ENCODE measurements at places on chromosomes 3 and 15. TPM values are rescaled to one million over a fixed set of nuclear protein-coding genes. Genes with fewer than 3 reads are reported as not detected.

GRCh38 chr3:130711565-130712324 is 34.9 kb downstream of the PIK3R4 start:
- DNase-seq, result no peak
- no peaks in the 10 kb centered on the region for H3K27me3 ChIP-seq
- no peaks in the 10 kb centered on the region for H3K4me1 ChIP-seq
- H3K4me3 ChIP-seq, result no peak overlapping the region
- H3K27ac ChIP-seq, result no peak overlapping the region

Gene NPAP1
- total RNA-seq, result not detected

DNA sequence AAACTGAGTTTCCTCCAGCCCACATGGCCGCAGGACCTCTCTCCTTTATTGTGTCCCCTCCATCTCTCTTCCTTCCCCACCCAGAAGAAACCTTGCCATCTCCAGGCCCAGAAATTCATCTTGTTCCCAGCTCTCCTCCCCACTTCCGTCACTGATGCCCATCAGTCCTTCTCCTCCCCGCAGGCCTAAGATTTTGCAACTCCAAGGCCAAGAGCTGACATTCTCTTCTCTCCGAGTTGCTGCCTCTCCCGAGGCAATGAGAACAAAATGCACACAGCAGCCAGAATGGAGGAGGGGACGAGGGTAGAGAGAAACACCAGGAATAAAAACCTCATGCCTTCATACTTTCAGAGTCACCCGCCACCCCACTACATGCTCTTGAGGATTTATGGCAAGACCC is 526.5 kb upstream of the PROK2 start:
- no peaks in the 10 kb centered on the region for H3K36me3 ChIP-seq
- peaks cover 46% of the 10 kb centered on the region for H3K4me1 ChIP-seq
- no peak overlapping the region for H3K4me3 ChIP-seq
- H3K27me3 ChIP-seq, result no peaks in the 10 kb centered on the region
- no peak for DNase-seq

DNA sequence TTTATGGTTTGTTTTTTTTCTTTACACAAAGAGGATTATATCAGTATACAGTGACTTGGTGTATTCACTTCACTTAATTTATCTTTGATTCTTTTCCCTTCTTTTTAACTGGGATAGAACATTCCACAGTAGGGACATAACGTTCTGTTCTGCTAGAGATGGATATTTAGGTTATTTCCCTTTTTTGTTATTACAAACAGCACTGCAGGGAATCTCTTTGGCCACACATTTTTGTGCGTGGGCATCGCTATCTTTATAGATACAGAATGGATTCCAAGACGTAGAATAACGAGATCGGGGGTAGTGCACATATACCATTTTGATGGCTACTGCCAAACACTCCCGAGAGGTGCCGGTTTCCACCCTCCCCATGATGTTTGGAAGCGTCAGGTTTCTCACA is 44.8 kb downstream of the PXYLP1 start:
- no peaks in the 10 kb centered on the region for H3K27me3 ChIP-seq
- H3K36me3 ChIP-seq, result no peaks in the 10 kb centered on the region
- no peak for DNase-seq
- no peak overlapping the region for H3K4me3 ChIP-seq
- no peaks in the 10 kb centered on the region for H3K4me1 ChIP-seq

- H3K27me3 ChIP-seq, result no peaks in the 10 kb centered on the region
- no peak overlapping the region for H3K27ac ChIP-seq
Observed at GRCh38 chr15:25710184-25710583, 152.9 kb downstream of the ATP10A start.

GRCh38 chr3:34056951-34057390 is 258.5 kb downstream of the PDCD6IP start:
- H3K4me1 ChIP-seq, result no peaks in the 10 kb centered on the region
- H3K27me3 ChIP-seq, result no peaks in the 10 kb centered on the region
- DNase-seq, result no peak
- no peak overlapping the region for H3K27ac ChIP-seq

DNA sequence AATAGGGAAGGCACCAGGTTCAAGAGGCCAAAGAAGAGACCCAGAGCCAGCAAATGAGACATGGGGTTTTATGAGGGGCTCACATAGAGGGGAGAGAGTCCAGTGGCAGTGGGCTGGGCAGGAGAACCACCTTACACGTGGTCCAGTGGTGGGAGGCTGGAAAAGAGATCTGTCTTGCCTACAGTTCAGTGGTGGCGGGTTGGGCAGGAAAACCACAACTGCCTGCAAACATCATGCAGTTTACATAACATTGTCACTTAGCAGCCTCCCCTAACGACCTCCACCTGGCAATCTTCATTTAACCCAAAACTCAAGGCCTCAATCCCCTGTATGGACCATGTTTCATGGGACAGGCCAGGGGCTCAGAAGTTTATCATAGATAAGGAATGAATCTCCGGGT is 29.1 kb downstream of the CRYGS start:
- no peaks in the 10 kb centered on the region for H3K36me3 ChIP-seq
- H3K27me3 ChIP-seq, result no peaks in the 10 kb centered on the region
- no peak for DNase-seq
- no peak overlapping the region for H3K27ac ChIP-seq
- H3K4me1 ChIP-seq, result peaks cover 37% of the 10 kb centered on the region

Gene KBTBD12
- 0.24 TPM for total RNA-seq

Gene NCK1
- total RNA-seq, result 39.2 TPM

GRCh38 chr15:47196048-47196447 is 521.3 kb upstream of the SEMA6D start:
- no peaks in the 10 kb centered on the region for H3K36me3 ChIP-seq
- peak; percentile 50 for DNase-seq
- H3K4me3 ChIP-seq, result no peak overlapping the region
- H3K27ac ChIP-seq, result no peak overlapping the region

Gene CLEC3B
- total RNA-seq, result not detected

GRCh38 chr3:31918179-31919150 is 62.6 kb downstream of the OSBPL10 start:
- H3K27ac ChIP-seq, result peak overlapping the region; percentile 79
- no peak overlapping the region for H3K4me3 ChIP-seq
- peak; percentile 46 for DNase-seq

DNA sequence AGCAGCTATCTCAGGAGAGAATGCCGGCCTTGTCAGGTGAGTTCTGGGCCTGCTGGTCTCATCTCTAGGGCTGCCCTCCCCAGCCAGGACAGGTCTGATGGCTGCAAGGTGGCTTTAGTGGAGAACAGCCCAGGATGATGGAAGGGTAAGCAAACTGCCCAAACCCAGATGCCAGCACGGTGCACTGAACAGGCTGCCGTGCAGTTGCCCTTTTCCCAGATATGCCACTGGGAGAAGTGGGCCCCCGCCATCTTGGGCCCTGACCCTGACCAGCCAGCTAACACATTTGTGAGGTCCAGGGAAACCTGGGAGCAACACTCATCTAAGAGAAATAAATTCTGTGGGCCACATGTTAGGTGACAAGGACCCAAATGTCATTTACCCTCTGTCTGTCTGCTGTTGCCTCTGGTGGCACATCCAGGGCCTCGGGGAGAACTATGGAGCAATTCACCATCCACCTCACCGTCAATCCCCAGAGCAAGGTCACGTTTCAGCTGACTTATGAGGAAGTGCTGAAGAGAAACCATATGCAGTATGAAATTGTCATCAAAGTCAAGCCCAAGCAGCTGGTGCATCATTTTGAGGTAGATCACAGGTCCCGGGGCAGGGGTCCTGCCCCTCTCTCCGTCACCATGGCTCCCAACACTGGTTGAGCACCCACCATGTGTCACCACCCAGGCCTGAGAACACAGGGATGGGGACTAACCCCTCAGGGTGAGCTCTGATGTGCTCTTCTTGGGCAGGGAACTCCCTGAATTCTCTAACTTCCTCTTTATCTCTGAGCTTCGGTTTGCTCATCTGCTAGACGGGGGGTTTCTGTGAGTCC is 1.8 kb downstream of the ITIH1 start:
- peaks cover 14% of the 10 kb centered on the region for H3K4me1 ChIP-seq
- peak; percentile 92 for DNase-seq
- H3K4me3 ChIP-seq, result peak overlapping the region; percentile 16
- no peaks in the 10 kb centered on the region for H3K27me3 ChIP-seq
- no peaks in the 10 kb centered on the region for H3K36me3 ChIP-seq

- peak; percentile 59 for DNase-seq
- no peaks in the 10 kb centered on the region for H3K27me3 ChIP-seq
- peaks cover 35% of the 10 kb centered on the region for H3K4me1 ChIP-seq
- H3K4me3 ChIP-seq, result no peak overlapping the region
Observed at GRCh38 chr3:52121813-52122212, 32.4 kb downstream of the POC1A start.

Gene BMF
- 344 TPM for total RNA-seq

Gene ADPRH
- total RNA-seq, result 18.8 TPM

Gene TGFBR2
- total RNA-seq, result 189 TPM

Gene AGBL1
- total RNA-seq, result not detected

Gene RGMA
- not detected for total RNA-seq

- H3K27me3 ChIP-seq, result no peaks in the 10 kb centered on the region
- H3K36me3 ChIP-seq, result no peaks in the 10 kb centered on the region
- H3K27ac ChIP-seq, result no peak overlapping the region
- H3K4me1 ChIP-seq, result peaks cover 39% of the 10 kb centered on the region
- H3K4me3 ChIP-seq, result no peak overlapping the region
Observed at GRCh38 chr3:120062474-120062873, 31.8 kb downstream of the GSK3B start.
